ENCODE measurements at places on chromosomes 13 and 19. TPM values are rescaled to one million over a fixed set of nuclear protein-coding genes. Genes with fewer than 3 reads are reported as not detected.
A peak's percentile ranks its signal among the peaks of the same experiment; 100 is the strongest.

Gene SPC24
- 50.9 TPM for total RNA-seq

Gene CD22
- total RNA-seq: 29.8 TPM

DNA sequence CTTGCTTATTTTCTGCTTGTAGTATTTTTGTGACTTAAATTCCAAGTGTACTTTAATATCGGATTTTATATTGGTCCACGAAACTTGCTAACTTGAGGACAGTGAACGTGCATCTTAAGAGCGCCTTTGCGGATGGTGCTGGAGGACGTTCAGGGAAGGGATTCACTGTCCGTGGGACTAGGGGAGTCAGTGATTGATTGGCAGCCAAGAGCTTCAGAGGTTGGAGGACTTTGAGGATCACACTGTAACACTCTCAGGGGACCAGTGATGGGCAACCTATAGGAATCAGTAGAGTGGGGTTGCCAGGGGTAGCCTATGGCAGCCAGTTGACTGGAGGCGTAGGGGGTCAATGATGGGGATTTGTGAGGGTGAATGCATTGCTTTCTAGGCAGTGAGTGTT is 516 bp downstream of the ZNF175 start:
- H3K4me1 ChIP-seq: peaks cover 12% of the 10 kb centered on the region
- peak overlapping the region; percentile 74 for H3K4me3 ChIP-seq

DNA sequence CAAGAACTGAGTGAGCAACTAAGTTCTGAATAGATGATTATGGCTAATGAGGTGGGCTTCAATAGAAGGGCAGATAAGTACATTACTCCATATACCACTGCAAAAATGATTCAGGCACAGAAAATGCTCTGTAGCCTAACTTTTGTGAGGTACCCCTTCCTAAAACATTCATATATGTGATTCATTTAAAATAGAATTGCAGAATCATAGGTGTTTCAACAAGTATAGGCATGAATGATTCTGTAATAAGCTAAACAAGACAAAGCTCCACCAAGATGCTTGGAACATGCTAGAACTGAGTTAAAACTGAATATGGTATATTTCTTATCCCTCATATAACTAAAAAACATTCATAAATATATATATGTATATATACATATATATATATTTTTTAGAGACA is 12.1 kb downstream of the KBTBD7 start:
- no peak overlapping the region for H3K27ac ChIP-seq
- no peak for DNase-seq
- no peaks in the 10 kb centered on the region for H3K4me1 ChIP-seq
- H3K27me3 ChIP-seq: no peaks in the 10 kb centered on the region

DNA sequence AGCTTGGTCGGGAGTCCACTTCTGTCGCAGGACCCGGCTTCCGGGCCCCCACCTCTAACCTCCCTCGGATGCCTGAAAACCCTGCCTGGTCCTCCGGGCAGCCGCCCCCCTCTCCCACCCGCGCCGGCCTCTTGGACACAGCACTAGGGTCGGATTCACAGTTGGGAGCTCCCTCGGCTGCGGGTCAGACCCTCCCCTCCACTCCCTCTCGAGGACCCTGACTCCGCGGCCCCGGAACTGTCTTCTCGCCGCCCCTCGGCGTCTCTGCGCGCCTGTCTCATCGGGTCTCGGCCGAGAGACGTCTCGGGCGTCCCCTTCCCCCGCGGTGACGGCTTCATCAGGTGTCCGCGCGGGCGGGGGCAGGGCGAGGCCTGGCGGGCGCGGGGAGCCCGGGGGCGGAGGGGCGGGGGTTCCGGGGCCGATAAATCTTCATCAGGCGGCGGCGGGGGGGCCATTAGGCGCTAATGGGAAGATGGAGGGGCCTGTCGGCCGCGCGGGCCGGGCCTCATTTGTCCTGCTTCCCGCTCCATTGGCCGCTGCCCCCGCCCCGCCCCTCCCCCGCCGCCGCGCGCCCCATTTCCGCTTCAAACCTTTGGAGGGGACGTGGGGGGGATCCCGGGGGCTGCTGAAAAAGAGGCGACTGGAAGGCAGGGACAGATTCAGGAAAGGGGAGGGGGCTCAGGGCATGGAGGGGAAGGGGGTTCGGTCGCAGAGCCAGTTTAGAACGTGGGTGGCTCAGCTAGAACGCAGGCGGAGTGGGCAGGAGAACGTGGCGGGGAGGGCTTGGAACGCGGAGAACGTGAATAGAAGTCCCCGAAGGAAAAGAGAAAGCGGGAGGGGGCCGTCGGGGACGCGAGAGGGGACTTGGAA is 11.8 kb upstream of the ERFL start:
- no peaks in the 10 kb centered on the region for H3K36me3 ChIP-seq
- H3K4me1 ChIP-seq: no peaks in the 10 kb centered on the region
- H3K27ac ChIP-seq: no peak overlapping the region
- DNase-seq: no peak

All from PC-9 (cell line).